Activated T-cell treated with anti-CD3 and anti-CD28 coated beads, Interleukin-2, amount 50 U/mL, for 48 hours (primary cell): ENCODE measurements at places on chromosomes 1 and 21.

GRCh38 chr1:87763483-87763882 lies 434.8 kb downstream of the LMO4 start:
- DNase-seq, result no peak

DNA sequence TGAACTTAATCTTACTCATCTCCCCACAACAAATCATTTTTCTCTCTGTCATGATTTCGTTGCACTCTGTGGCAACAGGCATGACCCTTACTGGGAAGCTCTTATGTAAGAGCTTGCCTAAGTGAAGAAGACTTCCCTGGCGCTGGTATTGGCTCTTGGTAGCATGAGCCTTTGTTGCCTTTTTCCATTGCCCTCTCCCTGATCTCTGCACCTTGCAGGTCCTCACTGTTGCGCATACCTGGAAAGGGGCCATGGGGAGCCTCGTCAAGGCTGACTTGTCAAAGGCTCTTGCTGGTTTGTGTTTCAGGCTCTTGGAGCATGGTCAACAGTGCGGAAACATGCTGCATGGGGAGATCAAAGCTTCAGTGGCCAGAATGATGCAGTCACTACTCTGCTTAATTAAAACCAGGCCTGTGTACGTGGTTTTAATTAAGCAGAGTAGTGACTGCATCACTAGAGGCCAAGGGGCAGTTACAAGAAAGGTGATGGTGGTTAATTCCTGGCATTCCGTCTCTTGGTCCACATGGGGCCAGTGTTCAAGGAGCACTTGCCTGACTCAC lies 141.3 kb downstream of the SPATA46 start:
- no peak for DNase-seq

DNA sequence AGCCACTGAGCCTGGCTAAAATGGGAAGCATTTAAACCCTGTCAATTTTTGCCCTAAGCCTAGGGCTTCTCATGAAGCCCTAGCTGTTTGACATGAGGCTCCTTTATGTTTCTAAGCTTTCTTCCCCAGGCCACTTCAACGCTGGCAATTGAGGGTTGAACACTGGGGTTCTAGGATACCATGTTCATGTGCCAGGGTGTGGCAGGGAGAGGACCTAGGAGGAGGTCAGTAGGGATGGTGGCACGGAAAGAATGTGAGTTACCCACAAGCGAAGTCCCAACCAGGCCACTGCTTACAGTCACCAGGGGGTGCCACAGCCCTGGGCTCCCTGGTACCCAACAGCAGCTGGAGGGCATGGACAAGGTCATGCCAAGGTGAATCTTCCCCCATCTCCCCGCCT lies 90.8 kb upstream of the AJAP1 start:
- no peak for DNase-seq

DNA sequence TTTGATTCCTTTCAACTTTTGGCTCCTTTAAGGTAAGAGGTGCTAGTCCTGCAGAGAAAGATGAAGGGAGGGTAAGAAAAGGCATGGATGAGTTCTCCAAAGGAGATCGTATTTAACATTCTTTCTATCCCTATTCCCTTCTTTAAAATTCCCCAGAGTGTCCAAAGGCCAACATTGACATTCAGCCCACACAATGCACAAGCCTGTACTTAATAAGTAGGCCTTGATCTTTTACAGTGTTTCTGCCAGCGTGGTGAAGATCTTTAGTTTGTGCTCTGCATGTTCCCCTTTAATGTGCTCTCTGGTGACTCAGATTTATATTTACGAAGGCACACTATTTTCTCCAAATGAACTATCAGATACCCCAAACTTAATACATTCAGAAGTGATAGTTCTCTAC lies 582.5 kb upstream of the RGS18 start:
- DNase-seq, result no peak

- no peak for DNase-seq
Observed at GRCh38 chr1:21620496-21620895, 48.7 kb downstream of the RAP1GAP start.

DNA sequence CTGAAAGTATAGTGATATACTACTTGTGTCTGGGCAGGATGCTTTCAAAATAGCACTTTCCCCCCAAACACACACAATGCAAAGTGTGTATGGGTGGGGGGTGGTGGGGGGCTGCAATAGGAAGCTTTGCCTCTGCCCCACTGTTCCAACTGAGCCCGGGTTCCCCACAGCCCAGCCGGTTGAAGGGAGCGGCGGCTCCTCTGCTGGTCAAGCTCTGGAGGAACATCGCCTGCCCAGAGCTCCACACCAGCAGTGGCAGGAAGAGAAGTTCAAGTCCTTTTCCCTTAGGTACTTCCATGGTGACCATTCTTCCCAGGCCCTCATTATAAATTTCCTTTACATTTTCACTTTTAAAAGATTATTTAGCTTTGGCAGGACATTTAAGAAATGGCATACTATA lies 74.9 kb downstream of the CAPZB start:
- no peak for DNase-seq

- DNase-seq, result no peak
Observed at GRCh38 chr1:117556341-117556740, 49.5 kb upstream of the TENT5C start.

DNA sequence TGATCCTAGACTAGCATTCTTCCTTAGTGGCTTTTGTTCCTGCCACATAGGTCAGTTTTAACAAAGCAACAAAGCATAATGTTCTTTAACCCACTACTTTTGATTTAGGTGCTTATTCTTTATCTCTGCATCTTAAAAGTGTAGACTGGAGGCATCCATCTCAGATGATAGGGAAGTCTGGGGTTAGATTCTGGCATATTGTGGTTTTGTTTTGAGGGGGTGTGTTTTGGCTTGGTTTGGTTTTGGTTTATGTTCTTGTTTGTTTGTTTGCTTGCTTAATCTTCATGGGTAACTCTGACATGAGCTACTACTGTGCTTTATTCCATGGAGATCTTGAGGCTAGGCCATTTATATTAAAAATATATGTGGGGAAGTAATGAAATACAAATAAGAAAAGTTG lies 40.3 kb upstream of the MYOCOS start:
- no peak for DNase-seq

GRCh38 chr1:170284016-170284415 lies 138.3 kb downstream of the NTMT2 start:
- DNase-seq, result no peak

- no peak for DNase-seq
Observed at GRCh38 chr1:55235722-55236121, 20.6 kb upstream of the USP24 start.

GRCh38 chr1:28848416-28848815 lies 36.4 kb downstream of the OPRD1 start:
- DNase-seq, result no peak

- DNase-seq, result no peak
Observed at GRCh38 chr1:111921948-111922347, 67.5 kb downstream of the KCND3 start.
